ENCODE measurements at places on chromosomes 3 and 15.

GRCh38 chr3:37291275-37291700 is 116.9 kb upstream of the LRRFIP2 start:
- DNase-seq = no peak

GRCh38 chr3:68699541-68699940 is 232.8 kb downstream of the TAFA4 start:
- DNase-seq = no peak

GRCh38 chr3:102512734-102513504 is 78.1 kb downstream of the ZPLD1 start:
- no peak for DNase-seq

- DNase-seq = no peak
These were observed 1.1 kb upstream of the SS18L2 start for GRCh38 chr3:42589382-42590109.

GRCh38 chr3:28088811-28089526 is 152.4 kb upstream of the CMC1 start:
- no peak for DNase-seq

DNA sequence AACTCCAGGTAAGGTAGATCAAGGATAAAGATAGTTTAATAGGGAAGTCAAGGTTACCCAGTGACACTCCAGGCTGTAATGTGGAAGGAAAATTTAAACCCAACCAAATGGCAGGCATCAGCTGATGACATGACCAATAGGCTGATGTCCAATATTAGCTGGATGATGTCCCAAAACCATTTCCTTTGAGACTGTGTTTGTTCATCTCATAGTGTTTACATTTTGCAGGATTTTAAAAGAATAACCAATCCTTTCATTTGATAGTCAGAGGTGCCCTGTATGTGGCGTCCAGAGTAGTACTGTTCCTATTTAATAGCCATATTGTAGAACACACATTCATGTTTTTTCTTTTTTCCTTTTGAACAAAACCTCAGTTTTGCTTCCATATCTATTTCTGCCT is 23.3 kb upstream of the TMEM158 start:
- no peak for DNase-seq

- DNase-seq = no peak
These were observed 69.1 kb downstream of the PROS1 start for GRCh38 chr3:93904568-93904967.

- no peak for DNase-seq
These were observed 61.3 kb downstream of the BDH1 start for GRCh38 chr3:197494366-197495058.

GRCh38 chr3:430186-430585 is 233.6 kb downstream of the CHL1 start:
- DNase-seq = no peak

DNA sequence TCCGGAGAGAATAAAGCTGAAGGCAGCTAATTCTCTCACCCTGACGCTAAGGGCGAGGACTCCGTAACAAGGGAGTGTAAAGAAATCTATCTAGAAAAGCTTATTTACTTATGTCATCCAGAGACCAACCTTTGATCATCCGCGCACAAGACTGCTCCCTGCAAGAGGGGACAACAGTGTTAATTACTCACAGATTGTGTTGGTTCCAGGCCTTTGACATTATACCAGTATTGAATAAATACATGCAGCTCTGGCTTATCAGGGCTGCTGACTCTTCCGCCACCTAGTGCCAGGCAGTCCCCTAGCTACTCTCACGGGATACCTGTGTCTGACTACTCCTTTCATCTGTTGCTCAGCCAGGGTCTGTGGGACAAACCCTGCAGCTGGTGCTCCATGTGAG is 211.7 kb downstream of the DTWD1 start:
- DNase-seq = no peak

DNA sequence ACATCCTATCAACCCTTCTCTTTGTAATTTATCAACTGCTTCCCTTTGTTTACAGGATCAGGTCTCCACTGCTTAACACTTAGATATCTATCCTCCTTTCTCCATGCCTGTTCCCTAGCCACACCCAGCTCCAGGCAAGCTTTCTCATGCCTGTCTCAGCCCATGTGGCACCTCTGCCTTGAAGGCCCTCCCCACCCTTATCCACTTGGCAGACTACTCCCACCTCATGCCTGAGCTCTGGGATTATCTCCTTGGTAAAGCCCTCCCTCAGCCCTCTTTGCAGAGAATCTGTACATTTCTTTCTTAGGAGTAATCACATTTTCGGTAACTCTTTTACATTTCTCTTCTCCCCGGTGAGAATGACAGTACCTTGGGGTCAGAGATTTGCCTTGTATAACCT is 96.0 kb downstream of the ATP1B3 start:
- DNase-seq = no peak

- DNase-seq = no peak
These were observed 118.9 kb upstream of the IGSF10 start for GRCh38 chr3:151579571-151580270.

DNA sequence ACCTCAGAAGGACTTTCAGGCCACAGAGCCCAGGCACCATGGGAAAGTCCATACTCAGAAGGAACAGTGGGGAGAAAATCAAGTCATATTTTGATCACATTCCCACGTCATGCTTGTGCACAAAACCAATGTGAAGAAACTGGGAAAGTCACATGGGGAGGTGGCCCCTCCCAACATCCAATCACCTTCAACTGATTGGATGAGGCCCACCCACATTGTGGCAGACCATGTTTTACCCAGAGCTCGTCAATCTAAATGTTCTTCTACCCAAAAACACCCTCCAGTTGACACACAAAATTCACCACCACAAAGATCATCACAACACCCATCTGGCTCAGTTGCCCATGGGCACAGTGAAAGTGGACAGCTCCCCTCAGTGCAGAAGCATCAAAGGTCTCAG is 248.2 kb upstream of the IGF1R start:
- DNase-seq = no peak

GRCh38 chr3:39423436-39423970 is 17.0 kb downstream of the RPSA start:
- DNase-seq = no peak

- DNase-seq = no peak
These were observed 44.0 kb upstream of the ETV5 start for GRCh38 chr3:186152889-186153292.

DNA sequence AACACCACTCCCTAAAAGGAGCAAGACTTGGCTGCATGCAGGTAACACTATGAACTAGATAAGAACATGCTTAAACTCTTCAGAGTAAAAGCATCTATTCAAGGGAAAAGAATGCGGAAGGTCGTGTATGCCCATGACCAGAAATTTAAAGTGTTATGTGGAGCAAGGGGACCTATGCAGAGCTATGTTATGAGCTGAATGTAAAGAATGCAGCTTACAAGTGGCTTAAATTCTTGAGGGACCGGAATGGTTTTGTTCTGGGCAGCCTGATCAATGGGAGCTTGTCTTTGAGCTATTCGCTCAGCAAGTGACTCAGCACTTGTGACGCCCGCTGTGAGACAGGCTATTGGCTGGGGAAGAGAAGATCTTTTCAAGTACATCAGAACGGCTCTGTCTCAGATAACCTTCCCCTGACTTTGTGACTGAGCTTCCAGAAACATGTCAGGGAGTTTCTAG is 367.5 kb upstream of the THBS1 start:
- no peak for DNase-seq

- no peak for DNase-seq
These were observed 2.0 kb downstream of the SRGAP3 start for GRCh38 chr3:9247361-9247940.

DNA sequence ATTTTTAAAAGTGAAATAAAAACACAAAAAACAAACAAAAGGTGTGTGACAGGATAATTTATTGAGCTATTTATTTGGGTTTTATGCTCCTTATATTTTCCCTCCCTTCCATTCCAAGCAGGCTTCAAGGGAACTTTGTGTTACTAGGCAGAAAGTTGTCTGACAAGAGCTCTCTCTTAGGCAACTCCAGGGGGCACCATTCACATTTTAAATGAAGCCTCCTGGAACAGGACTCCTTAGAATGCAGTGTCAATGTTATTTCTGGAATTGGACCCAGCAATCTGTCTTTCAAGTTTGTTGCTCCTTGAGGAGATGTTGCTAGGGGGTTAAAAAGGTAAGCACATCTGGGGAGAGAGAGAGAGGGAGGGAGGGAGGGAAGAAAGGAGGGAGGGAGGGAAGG is 5.4 kb upstream of the RFX7 start:
- DNase-seq = no peak

DNA sequence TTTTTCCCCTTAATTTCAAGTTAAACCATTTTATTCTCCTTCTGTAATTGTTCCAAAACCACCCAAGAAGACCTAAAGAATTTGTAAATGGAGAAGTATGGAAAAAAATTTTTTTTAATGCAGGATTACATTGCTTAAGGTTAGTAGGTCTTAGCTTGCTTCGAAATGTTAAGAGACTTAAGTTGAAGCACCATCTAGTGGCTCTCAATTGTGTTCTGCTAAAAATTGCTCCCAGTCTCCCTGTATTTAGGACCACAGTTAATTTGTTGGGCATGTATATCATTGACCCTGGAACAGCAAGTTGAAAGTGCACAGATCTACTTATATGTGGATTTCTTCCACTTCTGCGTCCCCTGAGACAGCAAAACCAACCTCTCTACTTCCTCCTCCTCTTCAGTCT is 32.4 kb downstream of the CD200R1L start:
- DNase-seq = no peak

DNA sequence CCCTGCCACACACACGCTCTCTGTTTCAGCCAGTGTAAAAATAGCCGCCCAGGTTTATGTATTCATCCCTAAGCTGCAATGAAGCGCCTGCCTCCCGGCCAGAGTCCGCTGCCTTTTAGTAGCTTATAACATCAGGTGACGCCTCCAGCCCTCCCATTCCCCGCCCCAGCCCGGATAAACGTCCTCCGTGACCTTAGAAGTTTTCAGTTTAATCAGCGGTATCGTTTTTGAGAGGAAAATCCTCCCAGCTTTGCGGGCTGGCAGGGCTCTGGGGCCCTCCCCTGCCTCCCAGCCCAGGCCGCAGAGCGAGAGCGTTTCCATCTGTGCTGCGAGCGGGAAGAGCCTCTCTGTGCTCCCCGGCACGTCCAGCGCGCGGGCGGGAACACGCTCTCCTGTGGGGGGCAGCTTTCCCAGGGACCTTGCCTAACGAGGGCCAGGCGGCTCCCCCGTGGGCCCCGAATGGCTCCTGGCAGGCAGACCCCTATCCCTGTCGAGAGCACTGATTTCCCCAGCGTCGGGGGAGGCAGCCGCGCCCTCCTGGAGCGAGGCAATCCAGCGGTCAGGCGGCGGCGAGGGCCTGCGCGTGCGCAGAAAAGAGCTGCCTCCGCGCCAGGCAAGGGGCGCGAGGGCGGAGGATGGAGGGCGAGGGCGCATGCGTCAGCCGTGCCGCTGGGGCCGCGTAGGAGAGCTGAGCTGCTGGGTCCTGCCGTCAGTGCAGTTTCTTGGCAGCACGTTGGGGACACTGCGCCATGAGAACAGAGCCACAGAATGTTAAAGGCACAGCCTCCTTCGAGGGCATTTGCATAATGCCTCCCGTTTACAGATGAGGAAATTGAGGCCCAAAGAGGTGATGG is 71.1 kb downstream of the CCNL1 start:
- DNase-seq = peak; percentile 93

DNA sequence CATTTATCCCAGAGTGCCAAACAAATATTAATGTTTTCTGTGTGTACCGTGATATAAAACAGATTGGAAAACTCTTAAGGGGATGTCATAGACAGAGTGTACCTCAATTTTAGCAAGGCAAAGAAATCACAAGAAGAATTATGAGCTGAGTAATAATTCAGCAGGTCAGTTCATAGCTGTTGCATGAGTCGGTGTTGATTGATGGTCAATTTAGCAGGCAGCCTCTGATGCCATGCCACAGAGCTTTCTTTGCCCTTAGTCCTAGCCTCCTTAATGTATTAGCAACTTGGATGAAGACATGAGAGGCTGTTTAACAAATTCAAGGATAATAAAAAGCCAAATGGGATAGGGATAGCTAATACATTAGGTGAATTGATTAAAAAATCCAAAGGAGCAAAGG is 6.8 kb downstream of the SLC35A5 start:
- no peak for DNase-seq

DNA sequence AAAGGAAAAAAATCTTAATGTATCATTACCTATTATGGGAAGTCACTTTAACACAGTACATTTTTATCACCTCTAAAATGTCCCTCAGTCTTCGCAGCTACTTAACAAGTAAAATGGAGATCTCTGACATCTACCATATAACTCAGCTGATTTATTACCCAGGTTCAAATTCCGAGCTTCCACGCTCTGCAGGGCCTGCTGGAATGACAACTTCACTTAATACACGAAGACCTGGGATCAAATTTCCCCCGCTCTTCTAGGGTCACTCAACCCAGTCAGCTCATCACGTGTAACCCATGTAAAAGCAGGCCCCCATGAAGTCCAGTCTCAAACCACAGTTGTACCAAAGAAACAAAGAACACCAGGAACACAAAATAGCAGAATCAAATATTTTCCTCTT is 44.2 kb upstream of the ACP3 start:
- DNase-seq = no peak

DNA sequence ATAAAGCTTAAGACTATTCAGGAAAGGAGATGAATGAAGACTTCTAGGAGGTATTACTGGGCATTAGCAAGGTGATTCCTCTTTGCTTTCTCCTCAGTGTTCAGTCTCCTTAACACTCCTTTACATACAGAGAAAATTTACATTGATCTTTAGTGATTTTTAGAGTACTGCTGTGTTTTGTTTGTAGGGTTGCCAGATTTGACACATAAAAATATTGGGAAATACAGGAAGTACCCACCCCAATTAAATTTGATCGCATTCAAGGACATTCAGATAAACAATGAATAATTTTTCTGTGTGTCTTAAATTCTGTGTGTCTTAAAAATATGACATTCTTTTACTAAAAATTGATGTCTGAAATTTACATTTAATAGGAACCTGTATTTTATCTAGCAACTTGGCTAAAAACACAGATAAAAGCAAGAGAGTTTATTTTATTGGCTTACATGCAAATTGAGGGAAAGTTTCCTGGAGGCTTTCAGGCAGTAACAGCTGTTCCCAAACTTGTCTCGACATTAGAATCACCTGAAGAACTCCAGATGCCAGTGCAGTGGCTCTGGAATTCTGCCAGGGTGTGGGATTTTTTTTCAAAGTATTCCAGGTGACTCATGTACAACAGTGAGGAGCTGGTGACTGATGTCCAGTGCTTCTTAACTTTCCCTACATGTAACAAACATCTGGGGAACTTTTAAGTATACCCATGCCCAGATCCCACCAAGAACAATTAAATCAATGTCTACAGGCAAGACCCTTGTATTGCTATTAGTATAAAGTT is 23.4 kb upstream of the PLOD2 start:
- DNase-seq = no peak

All from stimulated activated CD4-positive, alpha-beta T cell treated with anti-CD3 and anti-CD28 coated beads, Interleukin-4, amount 100 ng/mL, for 1 hour (primary cell).